ENCODE measurements at places on chromosomes 6 and 20.
A peak's percentile ranks its signal among the peaks of the same experiment; 100 is the strongest.

DNA sequence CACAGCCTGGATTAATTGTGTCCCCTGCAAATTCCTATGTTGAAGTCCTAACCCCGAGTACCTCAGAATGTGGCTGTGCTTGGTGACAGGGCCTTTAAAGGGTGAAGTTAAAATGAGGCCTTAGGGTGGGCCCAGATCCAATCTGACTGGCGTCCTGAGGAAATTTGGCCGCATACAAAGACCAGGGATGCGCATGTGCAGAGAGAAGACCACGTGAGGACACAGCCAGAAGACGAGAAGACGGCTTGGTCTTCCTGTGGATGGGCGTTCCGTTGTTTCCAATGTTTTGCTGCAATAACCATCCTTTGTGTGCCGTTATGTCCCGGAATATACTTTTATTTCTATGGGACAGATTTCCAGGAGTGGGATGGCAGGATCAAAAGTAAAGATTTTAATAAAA, 40.9 kb upstream of the SLC22A2 start:
- no peak for DNase-seq

GRCh38 chr6:70414813-70415212, 1.5 kb downstream of the FAM135A start:
- DNase-seq, result no peak

- DNase-seq, result no peak
These were observed 645.0 kb downstream of the PHF3 start for GRCh38 chr6:64280569-64280968.

- DNase-seq, result no peak
These were observed 95.5 kb downstream of the ASXL1 start for GRCh38 chr20:32453467-32454163.

DNA sequence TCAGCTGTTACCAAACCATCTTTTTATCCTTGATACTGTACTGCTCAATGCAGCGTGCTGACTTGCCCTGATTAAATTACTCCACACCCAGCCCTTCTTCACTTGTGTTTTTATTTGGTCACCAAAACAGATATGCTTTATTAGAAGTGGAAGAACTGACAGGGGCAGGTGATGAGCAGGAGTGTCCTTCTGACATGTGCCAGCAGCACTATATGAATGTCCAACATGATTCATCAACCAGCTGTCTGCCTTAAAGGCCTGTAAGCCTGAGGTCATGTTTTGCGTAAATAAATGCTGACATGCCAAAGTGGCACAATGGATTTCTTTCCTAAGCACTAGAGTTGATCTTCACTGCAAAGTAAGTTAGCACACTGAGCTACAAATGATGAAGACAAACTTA, 15.4 kb downstream of the POPDC3 start:
- DNase-seq, result no peak

GRCh38 chr20:57844626-57845596, 135.1 kb upstream of the PMEPA1 start:
- DNase-seq, result no peak

GRCh38 chr20:61510778-61511330, 258.8 kb downstream of the CDH4 start:
- DNase-seq, result no peak

DNA sequence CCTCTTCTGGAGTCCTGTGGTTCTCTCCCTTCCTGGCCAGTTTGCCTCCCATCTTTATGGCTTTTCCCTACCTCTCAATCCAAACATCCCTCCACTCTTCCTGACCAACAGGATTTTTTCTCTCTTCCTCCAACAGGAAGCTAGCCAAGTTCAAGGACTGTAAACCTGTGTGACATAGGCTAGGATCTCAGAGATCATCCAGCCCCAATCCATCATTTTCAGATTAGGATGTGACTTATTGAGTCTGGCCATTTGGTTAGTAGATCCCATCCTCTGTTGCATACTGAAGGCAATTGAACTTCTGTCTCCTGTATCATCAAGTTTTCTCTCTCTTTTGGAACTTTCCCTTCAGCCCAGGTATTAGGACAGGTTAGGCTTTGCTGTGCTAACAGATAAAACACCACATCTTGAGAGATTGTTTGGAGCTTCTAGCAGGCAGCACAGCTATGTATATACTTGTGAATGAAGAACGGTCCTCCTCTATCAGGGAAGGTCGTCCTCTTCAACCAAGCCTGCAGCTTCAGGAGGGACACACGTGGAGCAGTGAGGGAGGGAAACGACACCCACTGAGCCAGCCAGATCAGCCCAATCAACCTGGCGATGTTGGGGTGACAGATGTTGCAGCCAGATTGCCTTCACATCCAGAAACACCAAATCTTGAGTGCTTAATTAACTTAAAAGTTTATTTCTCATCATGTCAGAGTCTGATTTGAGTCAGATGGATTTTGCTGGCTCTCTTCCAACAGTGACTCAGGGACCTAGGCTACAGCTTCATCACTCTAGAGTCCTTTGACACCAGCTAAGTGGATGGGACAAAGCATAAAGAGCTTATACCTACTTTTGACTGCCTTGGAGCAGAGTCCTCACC, 106.8 kb downstream of the GJA10 start:
- no peak for DNase-seq

- DNase-seq, result no peak
These were observed 40.9 kb downstream of the SLC24A3 start for GRCh38 chr20:19253316-19253715.

DNA sequence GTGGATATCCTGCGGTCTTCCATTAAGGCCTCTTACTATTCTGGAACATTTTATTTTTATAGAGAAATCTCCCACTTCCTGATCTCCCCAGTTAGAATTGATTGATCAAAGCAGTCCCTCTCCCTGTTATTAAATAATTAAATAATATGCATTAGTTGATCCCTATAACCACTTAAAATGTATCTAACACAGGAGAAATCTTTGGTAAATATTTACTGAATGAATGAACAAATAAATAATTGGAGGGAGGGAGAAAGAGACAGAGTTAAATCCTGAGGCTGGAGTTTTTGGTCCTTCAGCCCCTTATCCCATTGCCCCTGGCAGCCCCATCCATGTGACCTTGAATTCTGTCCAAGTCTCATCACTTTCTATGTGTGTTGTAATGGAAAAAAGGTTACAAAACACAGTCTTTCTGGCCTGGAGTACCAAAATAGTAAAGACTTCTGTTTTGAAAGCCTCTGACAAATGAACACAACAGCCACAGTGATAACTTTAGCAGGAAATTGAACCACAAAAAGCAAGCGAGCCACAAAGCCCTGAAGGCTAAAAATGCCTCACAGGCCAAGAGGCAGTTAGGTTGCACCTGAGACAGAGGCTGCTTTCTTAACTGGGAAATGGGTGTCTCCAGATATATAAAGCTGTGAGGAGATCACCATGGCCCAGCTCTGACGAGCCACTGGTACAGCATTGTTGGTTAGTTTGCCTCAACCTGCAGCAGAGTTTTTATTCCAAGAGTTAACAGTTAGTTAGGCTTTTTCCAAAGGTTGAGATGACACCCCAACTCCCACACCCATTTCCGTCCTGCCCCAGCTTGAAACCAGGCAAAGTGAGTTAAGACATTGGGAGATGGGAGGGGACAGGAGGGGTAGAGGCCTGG, 11.3 kb downstream of the NT5E start:
- peak; percentile 35 for DNase-seq

DNA sequence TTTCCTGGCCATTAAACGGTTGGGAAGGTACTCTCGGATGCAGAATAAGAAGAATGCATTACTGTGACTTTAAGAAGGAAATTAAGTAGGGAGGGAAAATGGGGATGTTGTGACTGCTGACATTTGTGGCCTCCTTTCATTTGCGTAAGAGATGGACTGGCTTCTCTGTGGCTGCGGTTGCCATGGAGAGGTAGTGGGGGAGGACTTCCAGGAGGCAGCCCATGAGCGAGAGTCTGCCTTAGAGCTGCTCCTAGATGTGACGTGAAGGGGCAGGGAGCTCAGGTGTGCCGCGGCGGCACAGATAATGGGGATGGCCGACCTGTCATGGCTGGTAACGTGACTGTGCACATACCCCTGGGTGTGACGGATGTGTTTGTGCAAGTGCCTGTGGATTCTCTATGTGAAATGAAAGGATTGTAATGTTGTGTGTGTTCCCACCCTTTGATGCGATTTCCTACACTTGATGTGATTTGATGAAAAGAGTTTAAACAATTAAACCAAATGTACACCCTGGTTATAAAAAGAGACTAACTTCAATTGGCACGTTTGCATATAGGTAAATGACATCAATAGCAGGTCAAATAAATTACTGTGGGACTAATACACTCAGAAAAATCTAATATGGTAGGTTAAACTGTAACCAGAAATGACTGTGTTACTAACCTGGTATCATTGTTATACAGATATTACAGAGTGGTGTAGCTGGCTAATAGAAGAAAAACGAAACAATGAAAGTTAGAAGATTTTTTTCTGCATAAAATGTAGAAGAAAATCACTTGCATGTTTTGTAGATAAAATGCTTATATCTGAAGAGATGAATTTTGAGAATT, 48.9 kb downstream of the HIVEP1 start:
- DNase-seq, result peak; percentile 58

- no peak for DNase-seq
These were observed 70.3 kb downstream of the RSPO3 start for GRCh38 chr6:127188744-127189143.

DNA sequence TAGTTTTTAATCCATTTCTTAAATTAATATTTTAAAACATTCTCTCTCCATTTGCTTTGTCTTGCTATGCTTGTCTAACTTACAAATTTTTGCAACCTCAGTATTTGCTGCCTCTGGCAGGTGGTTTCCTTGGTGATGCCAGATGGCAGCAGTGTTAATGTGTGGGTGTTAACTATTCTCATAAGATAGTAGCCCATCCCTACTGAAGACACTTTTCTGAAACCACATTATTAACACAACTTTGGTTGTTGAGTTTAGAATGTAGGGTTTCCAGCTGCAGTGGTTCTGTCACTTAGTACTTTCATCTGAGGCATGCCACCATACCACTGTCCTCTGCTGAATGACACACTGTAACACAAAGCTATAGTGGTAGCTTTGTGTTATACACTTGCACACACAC, 75.1 kb downstream of the MYO6 start:
- no peak for DNase-seq

- peak; percentile 45 for DNase-seq
These were observed 5.9 kb downstream of the TP53INP2 start for GRCh38 chr20:34709831-34710567.
